ENCODE measurements at places on chromosomes 6 and 20.

GRCh38 chr6:34924831-34925625, 36.0 kb downstream of the ANKS1A start:
- no peak for DNase-seq

DNA sequence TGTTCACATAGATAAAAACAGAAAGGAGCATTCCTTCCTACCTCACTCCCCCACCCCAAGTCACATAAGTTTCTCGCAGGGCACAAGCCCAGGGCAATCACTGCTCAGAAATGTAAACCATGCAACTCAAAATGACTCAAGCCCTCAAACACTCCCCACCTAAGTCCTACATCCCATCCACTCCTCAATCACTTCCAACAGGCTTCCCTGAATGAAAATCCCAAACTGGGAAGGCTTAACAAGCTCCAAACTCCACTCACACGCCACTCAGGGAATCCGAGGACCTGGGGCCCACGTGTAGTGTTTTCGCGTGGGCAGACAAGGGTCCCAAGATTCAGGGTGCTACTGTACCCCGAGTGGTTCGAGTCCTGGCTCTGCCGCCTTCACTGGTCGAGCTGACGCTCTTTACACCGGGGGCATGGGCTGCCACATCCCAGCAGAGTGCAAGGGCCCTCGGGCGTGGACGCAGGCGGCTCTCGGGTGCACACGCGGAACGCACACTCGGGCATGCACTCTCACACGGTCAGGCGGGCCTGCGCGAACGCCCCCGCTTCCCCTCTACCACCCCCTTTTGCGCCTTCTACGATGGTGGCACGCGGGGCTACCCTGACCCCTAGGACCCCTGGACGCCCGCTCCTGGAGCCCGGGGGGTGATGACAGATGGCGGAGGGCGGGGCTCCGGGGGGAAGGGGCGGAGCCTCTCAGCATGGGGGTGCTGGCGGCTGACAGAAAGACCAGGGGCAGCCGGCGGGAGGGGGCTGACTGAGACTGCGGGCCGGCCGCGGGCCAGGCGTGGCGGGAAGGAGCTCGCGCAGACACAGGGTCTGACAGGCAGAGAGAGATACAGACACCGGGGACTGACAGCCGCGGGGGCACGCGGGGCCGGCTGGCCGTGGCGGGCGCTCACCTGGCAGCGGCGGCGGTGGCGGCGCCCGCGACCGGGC, 657 bp downstream of the ZHX3 start:
- peak; percentile 83 for DNase-seq

DNA sequence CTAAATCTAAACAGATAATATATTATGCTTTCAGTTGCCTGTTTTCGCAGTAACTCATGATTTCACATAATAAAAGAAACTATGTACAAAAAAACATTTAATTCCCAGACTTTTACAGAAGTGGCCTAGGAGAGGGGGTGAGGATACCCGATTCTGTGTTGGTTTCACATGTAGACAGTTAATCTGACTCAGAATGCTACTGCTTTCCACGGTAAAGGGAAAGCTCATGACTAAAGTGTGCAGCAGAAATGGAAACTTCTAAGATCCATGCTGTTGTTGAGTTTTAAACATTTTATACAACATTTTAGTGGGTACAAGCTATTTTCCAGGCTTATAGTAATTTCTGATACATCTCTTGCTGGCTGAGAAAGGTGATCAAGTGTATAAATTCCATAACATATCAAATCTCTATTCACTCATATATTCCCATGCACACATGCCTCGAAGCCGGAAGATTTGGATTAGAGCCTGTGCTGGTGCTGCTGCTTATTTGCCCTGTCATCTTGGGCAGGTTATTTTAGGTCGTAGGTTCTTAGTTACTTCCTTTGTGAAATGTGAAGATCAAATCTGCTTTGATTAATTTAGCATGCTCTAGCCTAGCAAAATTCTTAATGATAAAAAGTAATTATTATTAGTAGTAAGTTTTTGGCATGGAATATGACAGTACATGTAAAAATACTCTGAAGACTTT, 896.7 kb upstream of the MAP3K7 start:
- DNase-seq, result no peak

DNA sequence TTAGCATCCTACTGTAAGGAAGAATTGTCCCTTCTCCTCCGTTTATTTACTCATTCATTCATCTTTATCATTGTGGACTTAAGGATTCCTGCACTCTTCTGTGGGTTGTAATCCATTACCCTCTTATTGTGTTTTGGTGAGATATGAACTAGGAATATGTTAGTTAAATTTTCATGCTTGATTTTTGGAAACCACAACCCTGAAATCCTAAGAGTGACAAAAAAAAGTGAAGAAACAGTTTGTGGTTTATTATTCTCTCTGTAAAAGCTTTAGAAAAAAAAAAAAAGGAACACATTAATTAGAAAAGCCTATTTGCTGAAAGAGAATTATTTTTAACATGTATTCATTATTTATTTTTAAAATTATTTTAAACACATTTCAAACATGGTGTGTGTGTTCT, 36.7 kb upstream of the INSM1 start:
- no peak for DNase-seq

- DNase-seq, result no peak
These were observed 7.2 kb downstream of the PKIG start for GRCh38 chr20:44589537-44589936.

DNA sequence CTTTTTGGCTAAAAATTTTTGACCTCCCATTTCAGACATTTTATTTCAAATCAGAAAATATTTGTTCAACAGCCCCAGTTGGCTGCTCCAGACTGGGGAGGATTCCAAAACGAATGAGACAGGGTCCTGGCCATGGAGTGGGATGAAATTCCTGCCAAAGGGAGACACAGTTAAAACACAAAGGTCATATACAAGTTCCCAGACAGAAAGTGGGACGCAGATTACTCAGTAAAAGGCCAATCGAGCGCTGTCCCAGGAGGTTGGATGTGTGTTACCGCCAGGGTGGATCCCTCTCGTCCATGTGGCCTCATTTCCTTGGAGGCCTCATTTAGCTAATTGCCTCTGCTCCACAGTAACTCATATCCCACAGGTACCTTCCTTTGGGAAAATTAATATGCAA, 41.8 kb upstream of the NNAT start:
- no peak for DNase-seq

GRCh38 chr6:3793545-3793944, 42.0 kb upstream of the PXDC1 start:
- DNase-seq, result no peak

GRCh38 chr6:37321101-37321500, 32.7 kb upstream of the RNF8 start:
- no peak for DNase-seq

GRCh38 chr6:150099953-150100352, 31.0 kb upstream of the ULBP3 start:
- no peak for DNase-seq

DNA sequence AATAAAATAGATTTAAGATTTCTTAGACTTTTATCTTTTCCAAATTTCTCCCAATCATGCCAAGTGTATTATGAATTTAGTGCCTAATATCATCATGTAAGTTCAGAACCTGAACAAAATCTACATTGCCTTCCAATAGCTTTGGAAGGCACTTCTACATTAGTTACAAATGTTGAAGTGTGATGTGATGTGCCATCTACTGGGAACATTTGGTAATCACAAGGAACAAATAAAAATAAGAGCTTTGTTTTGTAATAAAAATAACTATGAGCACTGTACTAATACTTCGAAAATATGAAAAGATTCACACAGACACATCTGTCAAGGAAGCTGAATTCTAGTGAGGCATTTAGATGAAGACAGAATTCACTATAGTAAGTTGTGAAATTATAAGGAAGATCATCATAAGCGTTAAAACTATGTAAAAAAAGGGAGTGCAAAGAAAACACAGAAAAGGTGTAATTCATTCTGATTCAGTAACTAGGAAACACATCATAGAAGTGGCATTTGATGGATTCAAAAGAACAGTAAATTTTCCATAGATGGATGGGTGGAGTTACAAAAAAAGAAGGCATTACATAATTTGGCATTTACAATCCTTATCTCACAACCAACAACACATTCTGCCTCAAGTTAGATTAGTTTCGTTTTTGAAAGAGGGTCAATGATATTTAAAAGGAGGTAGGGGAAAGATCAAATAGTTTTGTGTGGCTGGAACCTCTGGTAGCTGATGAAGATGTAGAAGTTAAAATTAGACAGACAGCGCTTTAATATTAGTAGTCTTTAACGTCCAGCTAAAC, 161.0 kb downstream of the ASCC3 start:
- peak; percentile 4 for DNase-seq

- no peak for DNase-seq
These were observed 250.3 kb downstream of the TTLL2 start for GRCh38 chr6:167575158-167575696.

DNA sequence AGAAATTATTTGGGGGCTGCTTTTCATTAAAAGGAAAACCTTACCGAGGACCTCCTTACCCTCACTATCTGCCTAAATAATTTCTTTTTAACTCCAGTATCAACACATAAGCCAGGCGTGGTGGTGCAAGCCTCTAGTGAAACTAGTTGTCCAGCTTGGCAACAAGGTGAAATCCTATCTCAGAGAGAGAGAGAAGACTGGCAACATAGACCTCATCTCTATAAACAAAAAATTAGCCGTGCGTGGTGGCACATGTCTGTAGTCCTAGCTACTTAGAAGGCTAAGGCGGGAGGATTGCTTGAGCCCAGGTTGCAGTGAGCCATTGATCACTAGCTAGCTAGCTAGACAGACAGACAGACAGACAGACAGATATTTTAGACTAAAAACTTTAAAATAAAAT, 92.5 kb downstream of the ARMC2 start:
- DNase-seq, result no peak

GRCh38 chr6:155010940-155011339, 15.8 kb downstream of the TIAM2 start:
- DNase-seq, result no peak

GRCh38 chr6:169968541-169969270, 217.3 kb downstream of the ERMARD start:
- no peak for DNase-seq

- no peak for DNase-seq
These were observed 456.8 kb downstream of the MAFB start for GRCh38 chr20:40232273-40232672.

GRCh38 chr6:84278321-84278998, 51.0 kb upstream of the CEP162 start:
- no peak for DNase-seq

DNA sequence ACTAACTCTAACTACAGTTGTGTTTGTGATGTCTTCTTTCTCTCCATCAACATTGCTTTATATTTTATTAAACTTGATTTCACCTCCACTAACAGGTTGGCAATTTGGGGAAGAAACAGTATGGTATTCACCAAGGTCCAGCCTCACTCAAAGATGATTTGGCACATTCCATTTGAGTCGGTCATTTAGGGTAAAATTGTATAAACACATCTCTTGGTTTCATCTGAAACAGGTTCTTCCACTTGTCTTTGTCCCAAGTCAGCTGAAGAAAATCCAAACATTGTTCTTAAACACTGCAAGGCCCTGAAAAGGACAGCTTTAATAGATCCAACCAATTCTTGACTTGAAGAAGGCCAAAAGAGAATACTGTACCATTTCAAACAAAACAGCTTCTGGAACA, 104.9 kb upstream of the NT5E start:
- DNase-seq, result no peak

- DNase-seq, result no peak
These were observed 74.1 kb upstream of the SALL4 start for GRCh38 chr20:51876313-51876940.

DNA sequence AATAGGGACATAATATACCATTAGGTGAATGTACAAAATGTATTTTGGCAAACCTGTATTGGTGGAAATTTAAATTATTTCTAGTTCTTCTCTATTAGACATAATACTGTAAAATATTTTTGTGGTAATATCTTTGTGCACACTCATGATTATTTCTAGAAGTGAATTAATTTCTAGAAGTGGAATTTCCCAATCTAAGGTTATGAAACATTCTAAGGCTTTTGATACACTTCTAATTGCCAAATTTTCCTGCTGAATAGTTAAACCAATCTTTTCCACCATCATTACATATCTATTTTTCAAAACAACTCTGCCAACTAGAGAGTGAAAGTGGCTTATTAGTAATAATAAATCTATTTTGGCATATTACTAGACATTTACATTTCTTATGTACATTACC, 1.8 kb upstream of the CCND3 start:
- DNase-seq, result no peak

DNA sequence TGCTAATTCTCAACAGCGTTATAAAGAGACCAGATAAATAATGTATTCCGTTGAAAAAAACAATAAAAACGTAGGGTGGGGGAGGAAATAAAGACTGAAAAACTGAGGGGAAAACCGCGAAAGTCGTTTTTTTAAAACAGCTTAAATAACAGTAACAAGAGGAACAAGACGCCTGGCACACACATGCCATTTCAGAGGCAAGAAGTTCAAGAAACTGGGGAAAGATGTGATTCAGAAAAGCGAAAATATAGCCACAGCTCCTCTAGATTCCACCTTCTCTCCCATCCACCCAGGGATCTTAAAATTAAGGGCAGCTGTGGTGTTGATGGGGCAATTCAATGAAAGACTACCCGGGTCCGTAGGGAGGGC, 1.3 kb downstream of the EPB41L2 start:
- no peak for DNase-seq

DNA sequence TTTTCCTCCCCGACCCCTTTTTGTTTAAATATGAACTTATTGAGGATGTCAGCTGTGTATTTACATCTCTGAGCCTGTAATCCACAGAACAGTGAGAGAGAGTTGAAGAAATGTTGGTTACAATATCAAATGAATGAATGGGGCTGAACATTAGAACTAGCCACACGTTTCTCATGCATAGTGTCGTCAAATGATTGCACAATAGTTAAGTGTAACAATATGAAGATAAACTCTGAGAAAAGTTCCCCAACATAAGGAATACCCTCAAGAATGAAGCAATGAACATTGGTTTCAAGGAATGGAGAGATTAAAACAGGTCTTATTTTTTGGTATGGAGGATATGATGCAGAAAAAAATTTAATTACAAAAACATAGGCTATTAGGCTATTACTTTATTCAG, 100.5 kb upstream of the DTNBP1 start:
- DNase-seq, result no peak

All from putamen (tissue), 1 donor.